ENCODE measurements at places on chromosomes 2 and 18.

- no peak for DNase-seq
These were observed 853 bp downstream of the GNAL start for GRCh38 chr18:11689669-11690565.

DNA sequence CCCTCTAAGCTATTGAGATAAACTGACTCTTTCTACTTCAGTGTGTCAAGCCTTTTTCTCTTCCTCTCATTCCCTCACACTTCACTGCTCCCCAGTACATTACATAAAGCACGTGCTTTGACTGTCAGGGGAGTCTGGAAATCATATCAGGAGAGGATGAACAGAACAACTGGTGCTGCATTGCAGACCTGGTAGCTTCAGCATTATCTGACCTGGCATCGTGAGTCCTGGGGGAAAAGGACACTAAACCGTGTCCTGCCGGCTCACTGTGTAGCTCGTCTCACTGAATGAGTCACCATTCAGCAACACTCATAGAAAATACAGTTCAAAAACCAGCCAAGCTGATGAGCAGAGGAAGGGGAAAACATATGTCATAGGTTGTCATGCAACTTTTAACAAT is 108.5 kb upstream of the UNC80 start:
- no peak for DNase-seq

DNA sequence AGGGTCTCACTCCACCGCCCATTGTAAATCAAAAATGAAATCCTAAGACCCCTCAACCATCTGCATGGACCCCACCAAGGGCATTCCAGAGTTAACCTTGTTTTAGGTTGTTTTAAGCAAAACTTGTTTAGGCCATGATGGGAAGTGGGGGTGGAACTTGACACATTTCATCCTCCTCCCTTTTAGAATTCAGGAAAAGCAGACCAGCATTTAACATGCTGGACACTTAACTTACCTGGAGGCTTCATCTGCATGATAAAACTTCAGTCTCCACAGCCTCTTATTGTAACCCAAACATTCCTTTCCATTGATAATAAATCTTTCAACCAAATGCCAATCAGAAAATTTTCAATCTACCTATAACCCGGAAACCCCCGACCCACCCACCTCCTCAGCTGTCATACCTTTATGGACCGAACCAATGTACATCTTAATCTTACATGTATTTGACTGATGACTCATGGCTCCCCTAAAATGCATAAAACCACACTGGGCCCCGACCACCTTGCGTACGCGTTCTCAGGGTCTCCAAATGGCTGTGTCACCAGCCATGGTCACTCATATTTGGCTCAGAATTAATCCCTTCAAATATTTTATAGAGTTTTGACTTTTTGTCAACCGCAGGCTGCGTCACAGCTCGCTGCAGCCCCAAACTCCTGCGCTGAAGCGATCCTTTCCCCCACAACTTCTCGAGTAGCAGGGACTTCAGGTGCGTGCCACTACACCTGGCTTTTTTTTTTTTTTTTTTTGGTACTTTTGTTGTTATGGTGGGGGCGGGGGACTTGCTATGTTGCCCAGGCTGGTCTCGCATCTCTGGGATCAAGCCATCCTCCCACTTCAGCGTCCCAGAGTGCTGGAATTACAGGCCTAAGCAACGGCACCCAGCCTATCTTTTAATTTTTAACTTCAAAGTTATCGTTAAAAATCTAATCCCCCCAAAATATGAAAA is 917 bp downstream of the MPPE1 start:
- DNase-seq = no peak

DNA sequence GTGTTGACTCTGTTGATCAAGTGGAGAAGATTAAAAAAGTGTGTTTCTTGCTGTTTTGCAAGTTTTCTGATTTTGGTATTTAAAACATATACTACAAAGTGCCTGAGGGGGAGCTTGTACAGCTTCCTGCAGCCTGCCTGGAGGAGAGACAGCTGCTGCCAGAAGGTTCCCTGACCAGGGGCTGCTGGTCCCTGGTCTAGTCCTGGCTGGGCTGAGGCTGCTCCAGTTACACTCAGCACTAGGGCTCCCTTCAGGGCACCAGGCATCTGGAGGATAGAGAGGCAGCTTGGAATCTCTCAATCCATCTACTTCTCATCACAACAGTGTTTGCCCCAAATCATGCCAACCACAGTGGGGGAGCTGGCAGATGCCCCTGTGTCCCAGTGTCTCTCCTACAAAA is 4.8 kb downstream of the MC2R start:
- DNase-seq = no peak

DNA sequence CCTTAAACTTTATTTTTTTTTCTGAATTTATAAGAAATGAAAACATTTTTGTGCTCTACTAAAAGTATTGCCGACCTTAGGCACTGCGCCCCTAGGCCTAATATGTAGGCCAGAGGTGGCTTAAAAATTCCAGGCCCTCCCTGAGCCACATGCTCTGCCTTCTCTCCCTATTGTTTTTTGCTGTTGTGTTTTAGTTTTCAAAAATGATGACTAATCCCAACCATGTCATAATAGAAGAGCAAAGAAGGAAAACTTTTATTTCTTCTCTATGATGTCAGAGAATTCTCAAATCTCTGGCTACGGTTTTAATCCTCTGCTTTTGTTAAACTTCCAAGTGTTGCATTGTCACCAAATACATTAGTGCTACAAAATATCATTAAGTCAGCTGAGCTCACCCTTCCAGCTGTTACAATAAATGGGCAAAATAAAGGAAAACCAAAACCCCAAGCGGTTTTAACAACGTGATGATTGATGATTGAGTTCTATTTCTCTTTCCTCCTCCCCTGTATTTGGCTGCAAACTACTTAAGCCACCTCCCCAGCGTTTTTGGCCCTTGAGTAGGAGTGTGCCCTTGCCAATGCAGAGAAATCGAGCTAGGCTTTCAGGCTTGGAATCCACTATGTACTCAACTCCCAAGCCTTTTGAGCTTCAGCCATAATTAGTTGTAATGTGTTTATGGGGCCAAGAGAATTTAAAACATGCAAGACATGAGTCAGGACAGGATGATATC is 163.5 kb upstream of the POU3F3 start:
- no peak for DNase-seq

DNA sequence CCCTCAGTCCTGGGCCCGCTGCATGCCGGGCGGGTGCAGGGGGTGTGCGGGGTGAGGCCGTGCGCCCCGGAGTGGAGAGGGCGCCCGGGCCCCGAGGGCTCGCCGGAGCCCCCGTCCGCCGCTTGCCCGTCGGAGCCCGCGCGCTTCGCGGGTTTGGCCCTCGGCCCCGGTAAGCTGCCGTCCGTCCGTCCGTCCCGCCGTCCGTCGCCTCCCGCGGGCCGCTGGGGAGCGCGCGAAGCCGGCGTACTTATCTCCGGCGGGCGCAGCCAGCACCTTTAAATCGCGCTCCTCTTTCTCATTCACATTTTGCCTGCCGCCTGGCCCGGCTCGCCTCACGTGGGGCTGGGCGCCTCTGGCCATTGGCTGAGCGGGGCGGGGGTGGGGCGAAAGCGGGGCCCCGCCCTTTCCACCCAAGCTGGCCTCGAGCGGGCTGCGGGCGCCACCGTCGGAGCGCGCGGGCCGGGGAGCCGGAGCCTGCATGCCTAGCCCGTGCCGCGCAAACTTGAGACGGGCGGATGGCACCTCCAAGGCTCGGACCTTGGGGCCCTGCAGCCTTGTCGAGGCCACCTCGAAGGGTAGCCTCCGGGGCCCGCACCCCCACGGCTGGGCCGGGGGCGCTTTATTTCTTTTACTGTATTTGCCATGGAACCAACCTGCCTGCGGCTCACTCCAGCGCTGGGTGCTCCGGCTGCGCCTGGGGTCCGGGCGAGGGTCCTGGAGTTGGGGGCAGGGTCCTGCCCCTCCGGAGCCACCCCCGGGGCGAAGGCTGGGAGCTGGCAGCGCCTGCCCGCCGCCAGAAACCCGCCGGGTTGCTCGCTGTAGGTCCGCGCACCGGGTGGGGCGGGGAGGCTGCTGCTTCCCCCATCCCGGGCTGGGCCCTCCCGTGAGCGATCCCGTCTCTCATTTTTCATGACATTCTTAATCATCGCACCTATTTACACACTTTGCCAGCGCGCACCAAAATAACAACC is at the start of gene GBX2:
GBX2 (minus strand) TSS at position 277 of the 971 bp plus-strand sequence. CDS start 415 bp downstream, outside the sequence.
- no peak for DNase-seq

DNA sequence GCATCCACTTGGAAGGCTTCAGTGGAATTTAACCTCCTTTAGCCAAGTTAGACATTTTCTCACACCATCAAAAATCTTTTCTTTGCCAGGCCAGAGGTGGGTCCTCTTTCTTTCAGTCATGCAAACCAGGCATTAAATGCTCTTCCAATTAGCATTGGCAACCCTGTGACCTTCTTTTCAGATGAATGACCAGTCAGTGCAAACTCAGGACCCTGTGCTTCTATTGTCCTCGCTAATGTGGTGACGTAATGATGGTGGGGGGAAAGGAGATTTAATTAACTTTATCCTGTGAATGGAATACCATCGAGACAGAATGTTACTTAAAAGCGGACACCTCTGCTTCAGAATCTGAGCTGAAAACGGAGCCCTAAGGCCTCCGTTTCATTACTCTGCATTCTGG is 23.2 kb upstream of the STPG4 start:
- DNase-seq = no peak

- no peak for DNase-seq
These were observed 890.4 kb downstream of the TRIB2 start for GRCh38 chr2:13607139-13607538.

DNA sequence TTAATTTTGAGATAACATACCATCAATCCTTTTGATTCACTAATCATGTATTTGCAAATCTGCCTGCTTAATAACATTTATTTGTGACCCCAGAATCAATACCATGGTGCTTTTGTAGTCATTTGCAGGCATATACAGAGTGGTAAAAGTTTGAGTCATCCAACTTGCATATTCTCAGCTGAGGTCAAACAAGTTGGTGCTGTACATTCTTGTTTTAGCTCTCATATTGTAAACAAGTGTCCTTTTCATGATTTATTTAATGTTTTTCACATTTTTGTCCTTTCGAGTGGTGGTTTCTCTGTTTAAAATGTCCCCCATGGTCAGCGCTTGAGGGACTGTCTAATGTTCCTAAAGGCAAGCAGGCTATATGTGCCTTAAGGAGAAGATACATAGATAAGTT is 17.5 kb downstream of the RAB27B start:
- DNase-seq = no peak
